ENCODE measurements at places on chromosomes 11 and 22.
A peak's percentile ranks its signal among the peaks of the same experiment; 100 is the strongest.

DNA sequence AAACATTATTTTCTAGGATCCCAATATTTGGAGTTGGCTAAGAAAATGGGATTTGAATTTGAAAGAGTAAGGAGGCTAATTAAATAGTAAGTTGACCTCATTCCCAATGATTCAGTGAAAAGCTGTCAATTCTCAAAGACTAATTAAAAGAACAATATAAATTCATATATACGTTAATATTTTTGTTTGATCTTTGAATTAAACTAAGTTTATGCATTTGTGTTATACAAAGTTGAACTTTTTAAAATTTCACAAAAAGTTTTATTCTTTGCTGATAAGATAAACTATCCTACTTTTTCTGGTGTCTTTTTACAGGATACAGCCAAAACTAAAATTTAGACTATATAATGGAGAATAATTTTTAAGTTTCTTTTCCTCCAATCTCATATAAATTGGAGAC, at the start of gene OR5L1:
OR5L1 (plus strand) TSS at position 301 of the 400 bp plus-strand sequence. CDS start 100 bp downstream, outside the sequence.
- no peak for DNase-seq

DNA sequence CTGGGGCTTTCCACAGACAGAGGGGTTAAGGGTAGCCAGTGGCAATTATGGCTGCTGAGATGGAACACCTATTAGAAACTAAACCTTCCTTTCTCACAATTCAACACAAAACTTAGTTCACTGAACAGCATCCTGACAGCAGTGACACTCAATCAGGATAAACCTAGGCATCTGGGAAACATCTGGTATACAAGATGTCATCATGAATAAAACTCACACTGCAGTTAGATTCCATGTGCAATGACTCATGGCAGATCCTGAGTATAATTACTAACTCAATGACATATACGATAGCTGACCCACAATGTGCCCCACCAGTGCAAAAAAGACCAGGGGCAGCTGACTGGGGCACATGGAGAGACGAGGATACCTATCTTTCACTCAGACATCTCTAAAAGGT, 17.7 kb downstream of the RBFOX2 start:
- peak; percentile 87 for DNase-seq

GRCh38 chr11:70326365-70326811, 55.9 kb downstream of the PPFIA1 start:
- DNase-seq: no peak

DNA sequence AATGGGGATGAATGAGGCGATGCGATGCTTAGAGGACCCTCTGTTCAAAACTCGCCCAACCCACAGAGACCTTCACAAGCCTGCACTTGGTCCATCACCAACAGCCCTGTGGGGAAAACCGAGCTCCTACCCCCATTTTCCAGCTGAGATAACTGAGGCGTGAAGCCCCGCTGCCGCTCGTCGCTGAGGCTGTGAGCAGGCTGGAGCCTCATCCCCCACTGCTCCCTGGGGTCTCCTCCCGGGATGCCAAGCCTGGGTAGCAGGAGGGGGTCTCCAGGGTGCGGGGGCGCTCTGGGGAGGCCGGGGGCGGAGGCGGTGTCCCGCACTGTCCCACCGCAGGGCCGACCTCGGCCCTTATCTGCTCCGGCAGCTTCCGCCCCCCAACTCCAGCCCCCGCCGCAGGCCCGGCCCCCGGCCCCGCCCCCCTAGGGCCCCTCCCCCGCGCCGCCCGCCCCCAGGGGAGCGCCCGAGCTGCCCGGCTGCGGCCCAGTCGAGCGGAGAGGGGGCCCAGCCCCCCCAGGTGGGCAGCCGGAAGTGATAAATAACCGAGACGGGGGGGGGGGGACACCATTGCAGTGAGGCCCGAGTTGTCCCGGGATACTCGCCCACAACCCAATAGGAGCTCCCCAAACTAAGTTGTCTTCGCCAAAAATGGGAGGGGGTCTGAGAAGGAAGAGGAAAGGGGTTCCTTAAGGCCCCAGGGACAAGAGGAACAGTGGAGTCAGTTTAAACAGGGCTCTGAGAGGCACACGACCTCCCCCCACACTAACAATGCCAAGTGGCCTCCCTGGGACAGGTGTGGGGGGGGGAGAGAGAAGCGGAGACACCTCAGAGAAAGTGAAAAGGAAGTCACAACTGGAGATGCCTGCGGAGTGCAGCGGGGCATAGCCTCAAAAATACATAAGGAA, 8.3 kb upstream of the SLC39A13 start:
- no peak for DNase-seq

DNA sequence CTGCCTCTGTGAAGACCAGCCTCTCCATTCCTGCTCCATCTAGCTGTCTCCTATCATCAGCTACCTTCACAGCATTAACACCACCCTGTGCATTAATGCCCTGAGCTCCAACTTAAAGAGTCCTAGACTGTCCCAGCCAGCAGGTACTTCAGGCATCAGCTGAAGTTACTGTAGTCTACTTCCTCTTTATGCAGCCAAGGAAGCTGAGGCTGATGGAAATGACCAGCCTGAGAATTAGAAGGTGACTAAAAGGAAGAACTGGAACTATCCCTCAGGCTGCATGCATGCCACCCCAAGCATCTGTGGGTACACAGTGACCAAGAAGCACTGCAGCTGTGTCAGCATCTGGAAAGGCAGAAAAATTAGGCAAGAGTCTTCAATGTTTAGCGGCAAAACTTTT, 28.2 kb downstream of the MS4A10 start:
- DNase-seq: no peak

GRCh38 chr11:16966930-16967671, 47.1 kb downstream of the PLEKHA7 start:
- DNase-seq: no peak

GRCh38 chr11:128572965-128573364, 14.4 kb downstream of the ETS1 start:
- DNase-seq: no peak

DNA sequence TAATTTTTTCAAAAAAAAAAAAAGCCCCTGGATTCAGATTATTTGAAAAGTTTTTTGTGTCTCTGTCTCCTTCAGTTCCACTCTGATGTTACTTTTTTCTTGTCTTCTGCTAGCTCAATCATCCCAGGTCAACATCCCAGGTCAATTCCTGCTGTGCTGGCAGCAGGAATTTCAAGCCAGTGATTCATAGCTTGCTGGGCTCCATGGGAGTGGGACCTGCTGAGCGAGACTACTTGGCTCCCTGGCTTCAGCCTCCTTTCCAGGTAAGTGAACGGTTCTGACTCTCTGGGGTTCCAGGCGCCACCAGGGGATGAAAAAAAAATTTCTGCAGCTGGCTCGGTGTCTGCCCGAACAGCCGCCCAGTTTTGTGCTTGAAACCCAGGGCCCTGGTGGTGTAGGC, 31.4 kb downstream of the PLAAT5 start:
- no peak for DNase-seq

GRCh38 chr11:111631024-111631665, 28.9 kb downstream of the SIK2 start:
- no peak for DNase-seq

GRCh38 chr22:20591295-20591645, 83.9 kb downstream of the MED15 start:
- DNase-seq: no peak

DNA sequence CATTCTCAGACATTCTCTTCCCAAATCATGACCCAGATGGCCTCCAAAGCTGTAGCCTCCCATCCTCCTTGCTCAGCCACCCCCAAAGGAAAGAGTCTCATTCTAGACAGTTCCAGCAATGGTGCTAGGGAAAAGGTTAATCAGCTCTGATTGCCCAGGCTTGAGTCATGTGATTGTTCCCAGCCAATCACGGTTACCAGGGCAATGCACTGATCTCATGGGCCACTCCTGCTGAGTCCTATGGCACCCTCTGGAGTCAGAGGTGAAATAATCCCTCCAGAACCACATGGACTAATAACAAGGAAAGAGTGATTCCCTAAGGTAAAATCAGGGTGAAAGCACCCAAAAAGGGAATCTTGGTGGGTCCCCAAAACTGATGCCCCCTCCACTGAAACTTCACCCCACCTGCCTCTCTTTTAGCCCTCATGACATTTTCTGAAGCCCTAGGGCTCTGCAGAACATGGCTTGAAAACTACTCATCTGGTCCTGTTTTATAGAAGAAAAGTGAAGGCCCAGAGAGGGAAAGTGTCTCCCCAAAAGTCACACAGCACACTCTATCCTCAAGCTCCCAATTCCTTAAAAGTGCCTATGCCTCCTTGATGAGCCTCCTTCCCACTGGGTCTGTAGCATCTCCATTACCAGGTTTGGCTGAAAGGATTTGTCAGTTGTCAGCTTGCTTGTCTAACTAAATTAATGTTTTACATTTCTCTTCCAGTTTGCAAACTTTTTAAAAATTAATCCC, 203.7 kb downstream of the MN1 start:
- no peak for DNase-seq

DNA sequence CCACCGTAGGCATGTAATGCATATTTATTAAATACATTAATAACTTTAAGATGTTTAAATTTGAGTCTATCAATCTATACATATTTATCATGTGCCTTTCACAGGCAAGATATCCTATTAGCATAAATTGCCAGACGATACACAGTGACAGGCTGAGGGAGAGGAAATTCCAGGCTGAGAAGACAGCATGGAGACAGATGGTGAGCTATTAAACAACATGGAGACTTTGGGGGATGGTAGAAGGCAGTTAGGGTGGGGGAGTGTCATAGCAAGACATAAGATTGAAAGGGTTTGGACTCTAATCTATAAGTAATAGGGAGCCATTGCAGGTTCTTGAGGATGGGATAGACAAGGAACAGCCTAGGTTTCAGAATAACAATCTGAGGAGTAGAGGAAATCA, 138.5 kb downstream of the NXPE2 start:
- no peak for DNase-seq

DNA sequence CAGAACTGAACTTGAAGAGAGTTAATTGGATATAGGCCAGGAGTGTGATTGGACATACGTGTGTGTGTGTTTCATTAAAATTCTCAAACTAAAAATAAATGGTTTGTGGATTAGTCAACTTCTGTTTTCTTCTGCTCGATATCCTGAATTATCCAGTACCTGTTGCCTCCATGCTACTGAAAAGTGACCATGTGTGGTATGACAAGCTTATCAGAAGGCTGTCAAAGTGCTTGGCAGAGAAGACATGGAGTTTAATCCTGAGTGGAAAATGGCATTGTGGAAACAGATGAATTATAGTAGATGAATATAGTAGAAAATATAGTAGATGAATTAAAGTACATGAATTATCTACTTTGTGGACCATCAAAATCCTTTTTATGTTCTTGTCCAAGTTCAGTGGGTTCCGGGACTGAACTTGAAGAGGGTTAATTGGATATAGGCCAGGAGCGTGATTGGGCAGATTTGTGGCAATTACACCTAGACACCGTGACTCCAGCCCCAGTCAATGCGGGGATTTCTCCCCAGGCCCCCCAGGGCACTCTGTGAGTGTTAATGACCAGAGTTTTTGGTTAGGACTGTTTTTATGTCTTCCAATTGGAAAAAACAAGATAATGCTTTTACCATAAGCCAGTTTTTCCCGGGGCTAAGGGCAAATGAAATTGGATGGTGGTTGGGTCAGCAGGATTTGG, 30.1 kb downstream of the GRAMD1B start:
- DNase-seq: no peak

DNA sequence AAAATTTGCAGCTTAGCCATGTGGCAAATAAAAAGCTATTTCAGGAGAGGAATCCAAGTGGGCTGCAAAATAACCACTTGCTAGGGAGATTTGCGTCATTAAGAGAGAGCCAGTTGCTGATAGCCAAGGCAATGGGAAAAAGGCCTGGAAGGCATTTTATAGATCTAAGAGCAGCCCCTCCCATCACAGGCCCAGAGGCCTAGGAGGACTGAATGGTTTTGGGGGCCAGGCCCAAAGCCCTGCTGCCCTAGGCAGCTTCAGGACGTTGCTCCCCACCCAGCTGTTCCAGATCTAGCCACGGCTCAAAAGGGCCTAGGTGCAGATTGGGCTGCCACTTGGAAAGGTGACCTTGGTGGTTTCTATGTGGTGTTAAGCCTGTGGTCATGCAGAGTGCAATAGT, 169.0 kb downstream of the AASDHPPT start:
- DNase-seq: no peak

DNA sequence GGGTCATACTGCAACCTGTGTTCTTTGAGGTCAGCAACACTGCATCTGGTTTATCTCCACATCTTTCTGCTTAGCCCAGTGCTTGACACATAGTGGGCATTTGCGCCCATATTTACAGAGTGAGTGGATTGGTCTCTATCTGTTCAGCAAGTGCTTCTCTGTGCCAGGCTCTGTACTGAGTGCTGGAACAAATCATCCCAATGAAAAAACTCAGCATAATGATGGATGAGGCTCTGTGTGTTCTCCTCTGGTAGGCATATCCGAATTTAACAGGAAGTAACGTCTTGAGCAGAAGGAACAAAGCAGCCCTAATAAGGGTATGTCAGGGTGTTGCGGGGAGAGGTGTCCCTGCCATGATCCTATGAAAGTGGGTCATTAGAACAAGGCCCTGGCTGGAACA, 46.0 kb downstream of the MCM5 start:
- peak; percentile 43 for DNase-seq

GRCh38 chr11:96113193-96113681, 189.3 kb upstream of the MTMR2 start:
- DNase-seq: no peak

DNA sequence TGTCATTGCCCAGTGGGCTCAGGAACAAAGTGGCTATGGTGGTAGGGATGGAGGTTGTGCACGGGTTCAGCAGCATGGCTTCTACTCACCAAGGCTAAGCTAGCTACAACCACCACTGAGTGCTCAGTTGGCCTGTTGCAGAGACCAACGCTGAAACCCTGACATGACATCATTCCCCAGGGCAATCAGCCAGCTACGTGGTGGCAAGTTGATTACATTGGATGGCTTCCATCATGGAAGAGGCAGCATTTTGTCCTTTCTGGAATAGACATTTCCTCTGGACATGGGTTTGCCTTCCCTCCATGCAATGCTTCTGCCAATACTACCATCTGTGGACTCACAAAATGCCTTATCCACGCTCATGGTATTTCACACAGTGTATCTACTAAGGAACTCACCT, 634.3 kb downstream of the OPCML start:
- no peak for DNase-seq

DNA sequence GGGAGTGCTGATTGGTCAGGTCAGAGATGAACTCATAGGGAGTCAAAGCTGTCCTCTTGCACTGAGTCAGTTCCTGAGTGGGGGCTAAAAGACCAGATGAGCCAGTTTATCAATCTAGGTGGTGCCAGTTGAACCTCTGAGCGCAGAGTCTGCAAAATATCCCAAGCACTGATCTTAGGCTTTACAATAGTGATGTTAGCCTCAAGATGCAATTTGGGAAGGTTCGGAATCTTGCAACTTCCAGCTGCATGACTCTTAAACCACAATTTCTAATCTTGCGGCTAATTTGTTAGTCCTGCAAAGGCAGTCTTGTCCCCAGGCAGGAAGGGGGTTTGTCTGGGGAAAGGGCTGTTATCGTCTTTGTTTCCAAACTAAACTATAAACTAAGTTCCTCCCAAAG, 92.3 kb upstream of the PARVA start:
- DNase-seq: no peak

- no peak for DNase-seq
These were observed 53.2 kb upstream of the FTH1 start for GRCh38 chr11:62020661-62021060.

- DNase-seq: no peak
These were observed 10.2 kb upstream of the BIRC3 start for GRCh38 chr11:102306817-102307726.

GRCh38 chr11:129937592-129938238, 42.3 kb upstream of the NFRKB start:
- no peak for DNase-seq

Measured in SK-N-DZ (cell line).